Neural crest cell (in vitro differentiated cells): ENCODE measurements at places on chromosomes 11 and 22.
A peak's percentile ranks its signal among the peaks of the same experiment; 100 is the strongest.

- no peak for DNase-seq
Observed at GRCh38 chr11:23079382-23079813, 219.1 kb upstream of the CCDC179 start.

DNA sequence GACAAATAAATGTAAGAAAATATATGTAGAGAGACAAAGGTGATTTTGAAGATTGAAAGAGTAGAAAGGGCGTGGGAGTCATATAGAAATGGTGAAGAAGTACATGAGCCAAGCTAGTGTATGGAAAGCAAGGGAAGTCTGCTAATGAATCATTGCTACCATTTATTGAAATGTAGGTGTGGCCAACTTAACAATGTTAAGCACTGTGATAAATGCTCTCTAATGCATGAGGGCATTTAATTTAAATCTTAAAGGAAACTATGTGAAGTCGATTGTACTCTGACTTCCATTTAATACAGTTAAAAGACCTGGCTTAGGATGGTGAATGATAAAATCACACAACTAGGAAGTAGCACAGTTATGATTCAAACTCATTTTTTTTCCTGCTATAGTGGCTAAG, 219.9 kb downstream of the CASP12 start:
- DNase-seq: no peak

- no peak for DNase-seq
Observed at GRCh38 chr11:76655501-76656049, 15.0 kb downstream of the LRRC32 start.

DNA sequence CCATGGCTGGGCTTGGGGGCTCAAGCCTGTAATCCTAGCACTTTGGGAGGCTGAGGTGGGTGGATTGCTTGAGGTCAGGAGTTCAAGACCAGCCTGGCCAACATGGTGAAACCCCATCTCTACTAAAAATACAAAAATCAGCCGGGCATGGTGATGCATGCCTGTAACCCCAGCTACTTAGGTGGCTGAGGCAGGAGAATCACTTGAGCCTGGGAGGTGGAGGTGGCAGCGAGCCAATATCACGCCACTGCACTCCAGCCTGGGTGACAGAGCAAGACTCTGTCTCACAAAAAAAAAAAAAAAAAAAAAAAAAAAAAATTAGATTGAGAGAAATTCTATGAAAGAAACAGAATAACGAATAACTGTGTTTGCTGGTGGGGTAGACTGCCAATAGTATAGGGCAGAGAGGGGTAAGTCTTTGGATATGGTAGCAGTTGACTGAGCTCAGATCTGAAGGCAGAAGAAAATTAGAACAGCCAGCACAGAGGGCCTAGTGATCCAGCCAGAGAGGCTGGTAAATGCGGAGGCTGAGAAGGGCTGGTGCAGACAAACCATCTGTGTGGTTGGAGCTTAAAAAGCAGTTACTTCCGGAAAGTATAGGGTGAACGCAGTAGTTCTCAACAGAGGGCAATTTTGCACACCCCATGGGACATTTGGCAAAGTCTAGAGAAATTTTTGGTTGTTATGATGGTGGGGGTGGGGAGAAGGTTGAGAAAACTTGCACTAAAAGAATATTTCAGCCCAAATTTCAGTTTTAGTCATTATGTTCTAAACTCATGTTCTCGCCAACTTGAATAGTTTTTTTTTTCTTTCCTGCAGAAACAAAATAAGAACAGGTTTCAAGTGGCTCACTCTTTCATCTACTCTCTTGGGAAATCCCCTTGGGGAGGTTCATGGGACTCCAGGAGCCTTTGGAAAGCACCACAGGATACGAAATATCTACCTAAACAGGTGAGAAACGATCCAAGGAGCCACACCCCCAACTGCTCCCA, 1.6 kb upstream of the HORMAD2 start:
- no peak for DNase-seq

DNA sequence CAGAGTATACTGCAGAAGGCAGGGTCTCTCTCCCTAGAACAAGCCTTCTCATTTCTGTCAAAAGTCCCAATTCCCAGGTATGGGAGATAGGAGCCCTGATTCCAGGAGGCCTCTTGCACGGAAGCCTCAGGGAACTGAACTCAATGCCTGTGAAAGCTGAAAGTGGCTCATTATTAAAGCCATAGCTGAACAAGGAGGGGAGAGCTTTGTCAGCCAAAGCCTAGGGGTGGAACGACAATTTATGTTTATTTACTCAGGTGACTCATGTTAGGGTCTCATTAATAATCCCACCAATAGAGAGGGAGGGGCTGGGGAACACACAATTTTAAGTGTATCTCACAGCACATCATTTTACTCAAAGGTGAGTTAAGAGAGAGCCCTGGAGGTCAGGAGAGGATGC, 44.9 kb downstream of the DSCAML1 start:
- no peak for DNase-seq

DNA sequence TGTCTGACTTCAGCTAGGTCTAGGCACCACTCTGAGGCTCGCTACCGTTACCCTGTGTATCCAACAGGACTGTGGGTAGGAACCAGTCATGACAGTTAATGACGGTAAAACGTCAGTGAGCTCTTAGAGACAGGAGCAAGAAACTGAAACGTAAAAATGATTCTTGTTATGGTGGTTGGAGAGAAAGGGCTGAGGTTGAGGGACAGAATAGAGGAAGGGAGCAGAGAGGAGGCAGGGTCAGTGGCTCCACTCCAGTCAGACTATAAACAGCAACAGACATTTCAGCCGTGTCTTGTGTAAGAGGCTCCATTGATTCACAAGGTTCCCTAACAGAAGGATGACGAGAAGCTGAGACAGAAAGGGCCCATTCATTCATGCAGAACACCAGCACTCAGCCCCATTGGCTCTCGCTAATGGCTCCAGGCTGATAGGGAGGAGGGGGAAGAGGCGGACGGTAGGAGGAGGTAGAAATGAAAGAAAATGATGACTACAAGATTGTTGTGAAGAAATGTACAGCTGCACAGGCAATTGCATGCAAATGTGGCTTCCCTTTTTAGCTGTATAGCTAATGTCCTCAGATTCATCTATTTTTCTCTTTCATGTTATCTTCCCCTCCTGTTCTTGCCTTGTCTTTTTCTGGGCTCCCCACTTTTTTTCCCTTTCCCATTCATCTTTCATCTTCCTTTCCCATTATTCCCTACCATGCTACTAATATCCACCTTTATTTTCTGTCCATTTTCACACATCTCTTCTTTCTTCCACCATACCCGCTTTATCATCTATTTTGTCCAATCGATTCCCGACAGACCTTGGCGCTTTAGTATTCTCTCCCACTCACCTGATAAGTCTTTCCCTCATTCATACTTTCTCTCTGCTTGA, 34.3 kb downstream of the ETS1 start:
- peak; percentile 33 for DNase-seq
